Stimulated activated CD8-positive, alpha-beta memory T cell treated with anti-CD3 and anti-CD28 coated beads, Interleukin-4, amount 100 ng/mL, for 4 hours (primary cell): ENCODE measurements at places on chromosomes 7 and 10.

DNA sequence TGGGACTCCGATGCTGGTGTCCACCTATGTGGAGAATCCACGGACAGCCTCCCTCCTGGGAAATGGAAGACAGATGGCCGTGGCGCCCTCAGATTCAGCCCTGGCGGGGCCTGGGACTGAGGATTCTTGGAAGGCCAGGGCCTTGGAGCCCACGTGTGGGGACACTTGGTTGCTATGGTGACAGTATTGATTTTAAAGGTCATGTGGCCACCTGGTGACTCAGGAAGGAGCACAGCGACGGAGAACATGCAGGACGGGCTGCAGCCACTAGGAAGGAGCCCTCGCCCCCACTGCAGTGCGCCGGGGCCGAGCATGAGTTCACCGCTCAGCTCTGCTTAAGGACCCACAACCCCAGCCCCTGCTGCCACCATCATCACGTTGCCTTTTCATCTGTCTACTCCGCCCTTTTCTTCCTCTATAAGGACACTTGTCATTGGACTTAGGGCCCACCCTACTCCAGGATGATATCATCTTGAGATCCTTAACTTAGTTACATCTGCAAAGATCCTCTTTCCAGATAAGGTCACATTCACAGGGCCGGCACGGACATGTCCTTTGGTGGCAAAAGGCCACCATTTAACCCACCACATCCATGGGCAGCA, 3.7 kb upstream of the STK32C start:
- DNase-seq = no peak

DNA sequence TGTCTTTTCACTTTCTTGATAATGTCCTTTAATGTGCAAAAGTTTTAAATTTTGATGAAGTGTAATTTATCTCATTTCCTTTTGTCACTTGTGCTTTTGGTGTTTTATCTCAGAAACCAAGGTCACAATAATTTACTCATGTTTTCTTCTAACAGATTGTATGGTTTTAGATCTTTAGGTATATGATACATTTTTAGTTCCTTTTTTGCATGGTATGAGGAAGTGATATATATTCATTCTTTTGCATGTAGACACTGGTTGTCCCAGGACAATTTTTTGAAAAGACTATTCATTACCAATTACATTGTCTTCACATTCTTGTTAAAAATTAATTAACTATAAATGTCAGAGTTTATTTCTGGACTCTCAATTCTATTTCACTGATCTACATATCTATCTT, 39.8 kb upstream of the GPR22 start:
- DNase-seq = no peak

- no peak for DNase-seq
These were observed 29.9 kb upstream of the IFRD1 start for GRCh38 chr7:112420236-112420861.

DNA sequence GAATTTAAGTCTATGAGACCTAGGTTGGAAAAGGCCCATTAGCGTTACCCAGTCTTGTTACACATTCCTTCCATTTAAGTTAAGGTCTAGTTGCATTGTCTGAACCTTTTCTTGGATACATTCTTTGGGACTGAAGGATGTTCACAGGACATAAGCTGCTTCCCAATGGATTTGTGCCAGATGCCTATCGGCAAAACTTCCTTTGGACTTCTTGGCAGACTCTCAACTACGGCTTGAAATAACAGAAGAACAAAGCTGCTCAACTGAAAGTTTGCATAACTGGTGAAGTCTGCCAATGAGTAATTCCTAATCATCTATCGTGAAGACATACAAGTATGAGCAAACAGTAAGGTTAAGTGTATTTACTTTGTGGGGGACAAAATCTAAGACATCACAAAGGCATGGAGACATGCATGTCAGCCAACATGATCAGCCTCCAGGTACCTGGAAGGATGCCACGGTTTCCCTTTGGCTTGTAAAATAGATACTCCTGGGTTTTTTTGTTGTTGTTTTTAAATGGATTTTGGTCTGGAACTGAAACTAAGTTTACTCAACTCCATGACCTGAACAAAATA, 35.4 kb downstream of the MALSU1 start:
- DNase-seq = no peak

- DNase-seq = no peak
These were observed 89.6 kb upstream of the C7orf33 start for GRCh38 chr7:148500978-148501377.

DNA sequence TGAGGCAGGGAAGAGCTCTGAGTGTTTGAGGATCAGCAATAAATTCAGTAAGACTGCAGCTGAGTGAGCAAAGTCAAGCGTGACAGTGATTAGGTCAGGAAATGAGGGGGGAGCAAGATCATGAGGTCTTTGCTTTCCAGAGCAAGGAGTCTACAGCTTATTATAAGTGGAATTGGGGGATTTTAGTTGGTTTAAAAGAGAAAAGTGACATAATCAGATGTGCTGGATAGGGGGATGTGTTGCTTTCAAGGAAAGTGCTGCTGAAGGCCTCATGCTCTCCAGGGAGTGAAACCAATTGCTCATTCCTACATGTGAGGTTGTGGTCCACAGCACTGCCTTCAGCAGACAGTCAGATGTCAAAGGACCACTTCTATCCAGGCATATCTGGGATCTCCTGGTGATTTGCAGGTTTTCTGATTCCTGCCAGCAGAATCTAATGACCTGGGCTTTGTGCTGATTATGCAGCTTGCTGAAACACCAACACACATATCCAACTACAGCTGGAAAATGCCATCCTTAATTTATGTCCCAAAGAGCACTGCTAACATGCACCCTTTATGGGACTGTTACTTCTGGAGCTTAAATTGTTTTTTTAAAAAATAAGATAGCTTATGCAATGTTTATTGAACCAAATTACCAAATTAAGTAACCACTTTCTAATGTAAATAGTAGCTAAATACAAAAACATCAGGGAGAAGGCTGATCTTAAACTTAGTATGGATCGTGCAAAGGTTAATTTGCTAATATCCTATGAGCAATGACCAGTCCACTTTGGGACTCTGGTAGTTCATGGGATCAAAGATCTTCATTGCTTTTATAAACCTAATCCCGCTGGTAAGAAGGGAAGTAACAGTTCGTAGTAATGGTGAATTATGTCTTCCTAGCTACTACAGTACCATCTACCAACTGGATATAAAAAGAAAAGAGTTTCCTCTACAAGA, 607.6 kb downstream of the KCNMA1 start:
- DNase-seq = no peak

GRCh38 chr7:121323515-121324302, 5.1 kb upstream of the WNT16 start:
- DNase-seq = no peak

- no peak for DNase-seq
These were observed 14.8 kb upstream of the ZMIZ2 start for GRCh38 chr7:44733708-44734481.

DNA sequence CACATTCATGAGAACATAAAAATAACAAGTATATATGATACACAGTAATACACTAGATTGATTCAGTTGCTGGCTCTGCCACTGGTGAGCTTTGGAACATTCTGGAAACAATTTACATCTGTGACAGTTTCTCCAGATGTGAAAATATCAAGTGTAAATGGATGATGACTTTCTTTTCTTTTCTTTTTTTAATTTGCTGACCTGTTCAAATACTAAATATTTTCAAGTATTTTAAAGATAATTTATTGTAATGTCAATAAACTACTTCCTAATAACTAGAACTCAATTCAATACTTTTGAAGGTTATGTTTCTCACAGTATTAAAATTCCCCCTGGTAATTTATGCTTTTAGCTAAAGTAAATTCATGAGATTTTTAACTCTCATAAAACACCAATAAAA, 180.3 kb downstream of the CRPPA start:
- DNase-seq = no peak

- DNase-seq = no peak
These were observed 36.9 kb downstream of the ZNRF2 start for GRCh38 chr7:30321089-30321881.

- no peak for DNase-seq
These were observed 27.0 kb downstream of the KCNH2 start for GRCh38 chr7:150951181-150951520.

- DNase-seq = no peak
These were observed 8.8 kb upstream of the SH2B2 start for GRCh38 chr7:102277901-102278300.

GRCh38 chr7:107372298-107372697, 97.6 kb upstream of the GPR22 start:
- no peak for DNase-seq

- no peak for DNase-seq
These were observed at the start of gene ICA1 for GRCh38 chr7:8261711-8262695. ICA1 (minus strand) TSS chr7:8262167; CDS start chr7:8235926, 26,241 bp downstream.

DNA sequence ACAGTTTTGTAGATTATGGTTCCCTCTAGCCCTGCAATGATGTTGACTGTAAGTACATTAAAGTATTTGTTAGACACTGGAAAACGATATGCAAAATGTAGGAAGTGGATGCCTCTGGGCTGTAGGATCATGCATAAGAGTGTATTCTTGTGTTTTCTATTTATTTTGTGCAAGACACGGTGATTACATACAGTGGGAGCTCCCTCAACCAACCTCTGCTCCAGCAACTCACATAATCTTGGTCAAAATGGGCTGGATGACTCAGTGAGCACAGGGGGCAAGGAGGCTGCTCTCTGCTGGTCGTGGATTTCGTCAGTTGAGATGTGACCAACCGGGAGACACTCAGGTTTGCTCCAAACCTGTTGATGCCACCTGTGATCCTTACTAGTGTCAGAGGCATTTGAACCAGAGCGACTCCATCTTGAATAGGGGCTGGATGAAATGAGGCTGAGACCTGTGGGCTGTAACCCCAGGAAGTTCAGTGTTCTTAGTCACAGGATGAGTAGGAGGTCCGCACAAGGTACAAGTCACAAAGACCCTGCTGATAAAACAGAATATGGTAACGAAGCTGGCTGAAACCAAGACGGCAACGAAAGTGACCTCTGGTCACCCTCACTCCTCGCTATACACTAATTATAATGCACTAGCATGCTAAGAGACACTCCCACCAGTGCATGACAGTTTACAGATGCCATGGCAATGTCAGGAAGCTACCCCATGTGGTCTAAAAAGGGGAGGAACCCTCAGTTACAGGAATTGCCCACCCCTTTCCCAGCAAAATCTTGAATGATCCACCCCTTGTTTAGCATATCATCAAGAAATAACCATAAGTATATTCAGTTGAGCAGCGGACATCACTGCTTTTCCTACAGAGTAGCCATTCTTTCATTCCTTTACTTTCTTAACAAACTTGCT, 56.4 kb upstream of the FAM20C start:
- no peak for DNase-seq

GRCh38 chr7:37769291-37769690, 79.1 kb upstream of the NME8 start:
- no peak for DNase-seq

- no peak for DNase-seq
These were observed 92.8 kb downstream of the TCF7L2 start for GRCh38 chr10:113042868-113043267.

DNA sequence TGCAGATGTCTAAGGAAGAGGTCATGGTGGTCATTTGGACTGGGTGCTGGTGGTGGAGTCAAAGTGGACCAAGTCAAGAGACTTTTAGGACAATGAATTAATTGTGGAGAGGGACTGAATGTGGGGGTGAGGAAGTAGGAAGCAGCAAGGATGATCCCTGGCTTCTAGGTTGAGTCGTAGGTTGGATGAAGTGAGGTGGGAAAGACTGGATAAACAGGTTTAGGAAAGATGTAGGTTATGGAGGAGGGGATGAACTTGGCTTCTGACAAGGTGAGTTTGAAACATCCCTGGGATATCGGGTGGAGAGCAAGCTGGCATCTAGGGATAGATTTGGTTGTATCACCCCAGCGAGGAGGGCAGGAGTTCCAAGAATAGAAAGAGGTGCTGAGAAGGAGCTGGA, 7.6 kb downstream of the SEMA4G start:
- DNase-seq = no peak

GRCh38 chr10:30488316-30488715, 54.3 kb downstream of the MAP3K8 start:
- DNase-seq = no peak

GRCh38 chr7:98399890-98400541, 874 bp downstream of the BAIAP2L1 start:
- no peak for DNase-seq

DNA sequence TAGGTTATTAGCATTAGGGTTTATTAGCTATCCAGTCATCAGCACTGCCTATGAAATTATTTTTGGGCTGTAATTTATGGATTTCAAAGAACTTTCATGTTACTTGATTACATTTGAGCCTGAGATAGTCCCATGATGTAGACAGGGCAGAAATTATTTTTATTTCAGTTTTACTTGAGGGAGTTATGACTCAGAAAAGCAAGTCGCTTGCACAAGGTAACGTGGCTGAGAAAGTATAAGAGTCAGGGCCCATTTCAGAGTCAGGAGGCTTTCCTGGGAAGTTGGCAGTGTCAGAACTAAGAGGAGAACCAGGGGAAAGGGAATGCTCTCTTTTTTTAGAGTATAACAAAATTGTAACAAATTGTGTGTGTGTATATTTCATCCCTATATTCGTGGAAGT, 16.5 kb downstream of the GATA3 start:
- DNase-seq = no peak

- no peak for DNase-seq
These were observed 66.2 kb upstream of the SRPK2 start for GRCh38 chr7:105454921-105455320.

DNA sequence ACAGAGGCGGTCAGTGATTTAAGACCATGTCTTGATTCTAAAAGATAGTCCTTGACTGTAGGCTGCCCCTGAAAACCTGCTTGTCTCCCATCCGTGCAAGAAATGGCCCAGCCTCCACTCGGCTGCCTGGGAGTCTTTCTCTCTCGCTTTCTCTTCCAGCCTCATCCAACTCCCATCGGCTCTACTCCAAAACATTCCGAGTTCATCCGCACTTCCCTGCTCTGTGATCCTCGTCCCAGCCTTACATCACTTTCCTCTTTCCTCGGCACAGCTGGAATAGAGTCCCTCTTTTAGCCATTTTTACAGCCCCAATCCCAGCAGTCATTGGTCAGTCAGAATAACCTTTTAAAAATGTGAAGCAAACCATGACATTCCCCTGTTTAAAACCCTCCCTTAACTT, 135.1 kb downstream of the TAX1BP1 start:
- DNase-seq = no peak

GRCh38 chr10:34816085-34816496, 995 bp upstream of the PARD3 start:
- no peak for DNase-seq
